ENCODE measurements at places on chromosomes 4 and X.

DNA sequence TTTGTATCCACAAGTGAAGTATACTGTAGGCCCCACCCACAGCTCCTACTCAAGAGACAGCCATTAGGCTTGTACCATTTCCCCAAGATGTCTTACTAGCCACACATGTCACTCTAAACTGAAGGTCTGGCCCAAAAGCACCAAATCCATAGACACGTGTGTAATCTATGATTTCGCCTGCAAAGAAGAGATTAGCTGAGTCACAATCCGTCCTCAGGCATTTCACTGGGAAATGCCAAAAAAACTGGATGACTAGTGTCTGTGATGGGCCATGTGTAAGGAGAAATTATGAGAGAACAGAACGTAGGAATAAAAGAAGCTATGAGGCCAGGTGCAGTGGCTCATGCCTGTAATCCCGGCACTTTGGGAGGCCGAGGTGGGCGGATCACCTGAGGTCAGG is 21.9 kb upstream of the RP2 start:
- DNase-seq = no peak

- DNase-seq = no peak
Measured at GRCh38 chr4:118948545-118949144, 60.0 kb downstream of the SYNPO2 start.

DNA sequence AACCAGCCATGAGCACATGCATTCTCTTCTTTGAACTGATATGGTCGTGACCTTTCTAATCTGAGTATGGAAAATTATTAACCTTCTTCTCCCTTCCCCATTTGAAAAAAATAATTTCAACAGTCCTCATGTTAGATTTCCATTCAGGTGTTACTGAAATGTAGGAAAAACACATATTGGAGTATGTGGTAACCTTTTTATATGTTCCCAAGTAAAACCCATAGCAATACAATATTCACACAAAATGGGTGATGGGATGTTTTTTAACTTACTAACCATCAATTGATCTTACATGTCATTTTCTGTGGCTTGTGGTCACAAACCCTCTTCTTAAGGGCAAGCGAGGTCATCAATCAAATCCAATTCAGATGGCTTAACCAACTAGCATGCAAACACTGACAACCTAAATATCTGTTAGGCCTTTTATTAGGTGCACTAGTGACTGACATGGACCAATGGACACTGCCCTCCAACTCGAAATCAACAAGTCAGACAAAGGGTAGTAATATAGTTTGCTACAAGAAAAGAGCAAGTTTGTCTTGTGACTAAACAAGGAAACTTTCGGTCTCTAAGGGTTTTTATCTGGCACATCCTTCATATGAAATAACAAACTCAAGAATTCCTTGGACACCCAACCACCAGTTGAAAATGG is 74.3 kb downstream of the CAMK2D start:
- DNase-seq = no peak

GRCh38 chrX:9352694-9353411 is 112.0 kb upstream of the TBL1X start:
- no peak for DNase-seq

DNA sequence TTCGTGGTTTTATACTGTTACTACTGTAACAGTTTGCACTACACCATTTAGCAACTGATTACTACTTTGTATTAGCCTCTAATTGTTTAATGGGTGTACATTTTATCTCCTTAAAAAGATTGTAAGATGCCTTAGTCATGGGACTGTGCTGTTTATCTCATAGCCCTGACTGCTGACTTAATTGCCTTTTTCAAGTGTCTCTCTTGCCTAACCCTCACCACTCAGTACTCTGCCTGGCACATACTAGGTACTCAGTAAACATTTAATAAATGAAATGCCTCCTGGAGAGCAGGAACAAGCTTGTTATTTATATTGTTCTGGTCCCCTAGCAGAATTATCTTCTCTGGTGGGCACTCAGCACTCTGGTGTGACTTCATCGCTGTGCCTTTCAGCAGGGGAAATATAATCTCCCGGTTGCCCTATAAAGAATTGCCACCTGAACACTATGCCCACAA is 1.7 kb upstream of the STIM2 start:
- peak; percentile 79 for DNase-seq

- no peak for DNase-seq
Measured at GRCh38 chr4:53647547-53647946, 56.3 kb upstream of the LNX1 start.

DNA sequence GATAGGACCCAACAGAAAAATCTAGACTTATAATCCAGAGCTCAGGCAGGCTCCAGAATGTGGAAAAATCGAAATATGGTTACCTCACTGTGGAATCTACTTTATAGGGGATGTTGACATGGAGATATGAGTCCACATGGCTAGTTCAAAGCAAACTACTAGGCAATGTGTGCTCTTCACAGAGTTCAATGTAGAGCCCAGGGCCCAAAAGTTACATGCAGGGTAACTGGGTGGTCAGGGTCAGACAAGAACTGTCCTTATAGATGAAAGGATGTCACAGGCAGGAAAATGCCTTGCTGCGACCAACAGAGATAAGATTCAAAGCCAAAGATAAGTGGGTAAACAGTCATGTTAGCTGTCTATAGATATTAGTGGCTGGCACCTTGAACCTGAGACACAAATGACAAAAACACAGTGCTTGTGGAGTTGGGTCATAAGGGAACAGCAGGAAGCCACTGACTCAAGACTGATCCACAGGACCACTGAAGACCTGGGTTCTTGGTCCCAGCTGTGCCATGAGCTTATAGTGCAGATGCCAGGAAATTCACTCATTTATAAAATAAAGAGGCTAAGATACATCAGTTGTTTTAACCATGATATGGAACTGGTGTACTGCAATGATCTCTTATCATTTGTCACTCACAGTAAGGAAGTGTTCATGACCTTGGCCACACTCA is 101.7 kb upstream of the MBNL3 start:
- no peak for DNase-seq

GRCh38 chr4:124636788-124637187 is 75.7 kb downstream of the ANKRD50 start:
- no peak for DNase-seq

DNA sequence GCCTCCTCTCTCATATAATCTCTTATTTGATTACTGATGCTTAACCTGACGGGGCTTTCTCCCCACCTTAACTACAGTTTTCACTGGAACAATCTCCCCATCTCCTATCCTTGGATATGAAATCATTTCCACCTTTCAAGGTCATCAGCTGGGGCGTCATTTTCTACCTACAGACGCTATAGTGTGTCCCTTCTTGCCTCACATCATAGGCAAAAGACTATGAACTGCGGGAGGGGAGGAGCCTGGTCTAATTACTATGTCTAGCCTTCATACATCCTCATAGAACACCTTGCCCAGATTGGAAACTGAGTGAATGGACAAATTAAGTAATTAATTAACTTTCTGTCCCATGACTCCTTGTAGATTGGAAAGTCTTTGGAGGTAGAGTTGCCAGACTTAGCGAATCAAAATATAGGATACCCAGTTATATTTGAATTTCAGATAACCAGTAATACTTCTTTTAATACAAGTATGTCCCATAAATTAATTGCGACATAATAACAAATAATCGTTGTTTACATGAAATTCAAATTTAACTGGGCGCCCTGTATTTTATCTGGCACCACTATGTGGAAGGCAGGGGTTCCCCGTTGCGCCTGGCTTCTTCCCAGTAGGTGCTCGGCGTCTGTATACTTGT is 752 bp upstream of the ATP6AP2 start:
- DNase-seq = no peak

DNA sequence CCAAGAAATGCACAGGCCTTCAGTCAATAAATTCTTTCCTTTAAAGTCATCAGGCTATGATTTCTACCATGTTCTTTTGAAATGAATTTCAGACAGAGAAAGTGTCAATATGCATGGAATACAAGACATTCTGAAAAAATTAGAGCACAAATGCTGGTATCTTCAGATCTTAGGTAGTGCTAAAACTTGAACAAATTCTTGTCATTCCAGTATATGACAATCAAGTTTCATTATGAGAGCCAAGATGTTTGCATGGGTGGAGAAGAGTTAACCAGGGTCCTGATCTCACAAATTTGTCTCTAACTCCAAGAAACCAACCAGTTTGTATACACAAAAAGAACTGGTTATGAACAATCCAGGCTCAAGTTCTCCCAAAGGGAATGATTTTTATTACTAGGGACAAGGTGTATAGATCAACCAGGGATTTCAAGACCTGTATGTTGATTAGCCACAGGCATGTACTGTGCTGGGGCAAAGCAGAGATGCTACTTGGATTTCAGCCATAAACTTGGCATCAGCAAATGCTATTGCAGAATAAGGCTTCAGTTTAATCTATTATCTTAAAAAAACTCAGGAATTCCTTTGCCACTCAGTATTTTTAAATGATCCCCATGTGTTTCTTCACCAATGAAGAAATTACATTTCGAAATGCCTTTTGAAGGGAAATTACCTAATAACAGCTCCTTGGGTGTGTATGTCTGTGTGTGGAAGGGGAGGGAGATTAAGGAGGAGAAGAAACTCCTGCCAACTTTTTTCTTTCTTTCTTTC is 69.7 kb downstream of the FANCB start:
- no peak for DNase-seq

GRCh38 chrX:38701073-38701472 is 100.2 kb upstream of the MID1IP1 start:
- DNase-seq = no peak
